ENCODE measurements at places on chromosomes 6 and 20. TPM values are rescaled to one million over a fixed set of nuclear protein-coding genes. Genes with fewer than 3 reads are reported as not detected.

The OXT gene
- not detected for total RNA-seq

The LY6G5C gene
- 4.9 TPM for total RNA-seq

The SPACA1 gene
- not detected for total RNA-seq

The C6orf141 gene
- total RNA-seq: not detected

The COQ3 gene
- total RNA-seq: 14.4 TPM

The SMLR1 gene
- not detected for total RNA-seq

The CLDN20 gene
- 0.21 TPM for total RNA-seq

The SLC2A10 gene
- total RNA-seq: not detected

The ZC2HC1B gene
- not detected for total RNA-seq

All from activated CD4-positive, alpha-beta T cell treated with anti-CD3 and anti-CD28 coated beads, Interleukin-2, amount 10 ng/mL, durations not matched to agents 24 days and 14 days (primary cell).